HepG2 (cell line): ENCODE measurements at places on chromosomes 2 and 18. TPM values are rescaled to one million over a fixed set of nuclear protein-coding genes. Genes with fewer than 3 reads are reported as not detected.

DNA sequence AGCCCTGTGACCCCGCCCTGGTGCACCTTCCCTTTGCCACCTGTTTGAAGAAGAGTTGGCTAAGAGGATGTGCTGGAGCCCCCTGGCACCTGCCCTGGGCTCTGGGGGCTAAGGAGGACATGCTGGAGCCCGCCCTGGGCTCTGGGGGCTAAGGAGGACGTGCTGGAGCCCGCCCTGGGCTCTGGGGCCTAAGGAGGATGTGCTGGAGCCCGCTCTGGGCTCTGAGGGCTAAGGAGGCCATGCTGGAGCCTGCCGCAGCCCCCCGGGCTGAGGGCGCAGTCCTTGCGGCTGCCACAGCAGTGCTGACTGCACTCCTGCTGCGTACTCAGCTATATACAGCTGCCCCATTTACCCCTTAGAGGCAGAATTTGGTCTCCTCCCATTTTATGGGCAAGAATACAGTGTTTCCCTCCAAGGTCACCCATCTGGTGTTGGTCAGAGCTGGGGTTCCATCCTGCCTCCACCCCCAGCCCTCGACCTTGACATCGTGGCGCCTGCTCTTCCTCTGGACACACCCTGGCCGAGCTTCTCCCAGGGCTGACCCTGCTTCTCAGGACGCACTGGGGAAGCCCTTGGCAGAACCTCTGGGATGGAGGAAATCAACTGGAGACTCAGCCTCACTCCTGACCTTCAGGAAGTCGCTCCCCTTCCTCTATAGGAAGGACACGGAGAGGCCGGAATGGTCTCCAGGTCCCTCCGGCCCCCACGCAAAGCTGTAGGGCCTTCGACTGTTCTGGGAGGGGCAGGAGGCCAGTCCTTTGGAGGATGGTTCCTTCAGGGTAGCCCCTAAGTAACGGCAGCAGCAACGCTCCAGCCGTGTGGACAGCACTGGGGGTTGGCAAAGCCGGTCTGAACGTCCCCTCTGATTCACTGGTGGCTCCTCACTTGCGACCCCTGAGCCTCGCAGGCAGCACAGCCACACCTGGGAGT lies 65.0 kb upstream of the HPCAL1 start:
- no peak for DNase-seq

GRCh38 chr18:46821856-46822711 lies 65.2 kb upstream of the ST8SIA5 start:
- no peak for DNase-seq

- DNase-seq, result no peak
Observed at GRCh38 chr18:26999797-27000196, 134.3 kb upstream of the AQP4 start.

GRCh38 chr2:189096769-189097447 lies 82.7 kb downstream of the COL5A2 start:
- peak; percentile 47 for DNase-seq

DNA sequence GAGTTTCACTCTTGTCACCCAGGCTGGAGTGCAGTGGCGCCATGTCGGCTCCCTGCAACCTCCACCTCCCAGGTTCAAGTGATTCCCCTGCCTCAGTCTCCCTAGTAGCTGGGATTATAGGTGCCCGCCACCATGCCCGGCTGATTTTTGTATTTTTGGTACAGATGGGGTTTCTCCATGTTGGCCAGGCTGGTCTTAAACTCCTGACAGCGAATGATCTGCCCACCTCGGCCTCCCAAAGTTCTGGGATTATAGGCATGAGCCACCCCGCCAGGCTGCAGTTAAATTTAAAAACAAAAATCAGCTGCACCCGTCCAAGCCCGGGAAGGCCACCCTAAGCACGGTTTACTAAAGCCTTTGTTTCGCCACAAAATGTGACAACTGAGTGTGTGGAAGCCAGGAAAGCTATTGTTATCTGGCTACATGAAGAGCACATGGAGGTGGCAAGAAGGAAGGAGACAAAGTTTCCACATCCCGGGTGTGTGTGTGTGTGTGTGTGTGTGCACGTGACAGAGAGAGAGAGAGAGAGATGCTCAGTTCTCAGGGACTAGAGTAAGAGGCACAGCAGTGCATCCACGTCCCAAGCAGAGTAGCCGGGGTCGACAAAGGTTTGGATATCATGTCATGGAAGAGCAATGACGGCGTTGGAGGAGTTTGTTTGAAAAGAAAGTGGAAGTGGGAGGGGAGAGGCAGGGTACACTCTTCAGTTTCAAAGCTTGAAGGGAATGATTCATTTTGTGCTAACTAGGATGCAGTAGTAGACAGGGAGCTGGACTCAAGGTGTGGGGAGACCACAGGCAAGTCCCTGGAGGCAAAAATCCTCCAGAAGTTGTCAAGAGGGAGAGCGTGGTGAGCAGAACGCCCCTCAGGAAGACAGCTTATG lies 20.1 kb downstream of the INPP5D start:
- DNase-seq, result no peak

DNA sequence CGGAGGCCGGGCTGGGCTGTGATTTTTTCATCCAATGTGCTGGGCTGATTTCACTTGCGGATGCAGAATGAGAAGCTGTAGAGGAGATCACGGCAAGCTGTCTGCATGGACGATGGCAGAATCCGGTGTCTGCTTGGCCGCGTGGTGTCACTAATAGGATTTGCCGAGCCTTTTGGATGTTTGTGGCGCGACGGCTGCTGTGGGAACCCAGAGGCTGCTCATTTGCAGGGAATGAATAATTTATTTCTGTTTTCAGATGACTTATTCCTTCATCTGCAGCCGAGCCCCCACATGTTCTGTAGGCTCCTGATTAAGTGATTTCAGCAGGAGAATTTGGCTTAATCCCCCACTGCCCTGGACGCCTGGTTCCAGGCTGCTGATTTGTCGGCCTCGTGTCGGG lies 62.6 kb downstream of the ODC1 start:
- no peak for DNase-seq

- DNase-seq, result no peak
Observed at GRCh38 chr18:35747894-35748472, 166.4 kb downstream of the GALNT1 start.

DNA sequence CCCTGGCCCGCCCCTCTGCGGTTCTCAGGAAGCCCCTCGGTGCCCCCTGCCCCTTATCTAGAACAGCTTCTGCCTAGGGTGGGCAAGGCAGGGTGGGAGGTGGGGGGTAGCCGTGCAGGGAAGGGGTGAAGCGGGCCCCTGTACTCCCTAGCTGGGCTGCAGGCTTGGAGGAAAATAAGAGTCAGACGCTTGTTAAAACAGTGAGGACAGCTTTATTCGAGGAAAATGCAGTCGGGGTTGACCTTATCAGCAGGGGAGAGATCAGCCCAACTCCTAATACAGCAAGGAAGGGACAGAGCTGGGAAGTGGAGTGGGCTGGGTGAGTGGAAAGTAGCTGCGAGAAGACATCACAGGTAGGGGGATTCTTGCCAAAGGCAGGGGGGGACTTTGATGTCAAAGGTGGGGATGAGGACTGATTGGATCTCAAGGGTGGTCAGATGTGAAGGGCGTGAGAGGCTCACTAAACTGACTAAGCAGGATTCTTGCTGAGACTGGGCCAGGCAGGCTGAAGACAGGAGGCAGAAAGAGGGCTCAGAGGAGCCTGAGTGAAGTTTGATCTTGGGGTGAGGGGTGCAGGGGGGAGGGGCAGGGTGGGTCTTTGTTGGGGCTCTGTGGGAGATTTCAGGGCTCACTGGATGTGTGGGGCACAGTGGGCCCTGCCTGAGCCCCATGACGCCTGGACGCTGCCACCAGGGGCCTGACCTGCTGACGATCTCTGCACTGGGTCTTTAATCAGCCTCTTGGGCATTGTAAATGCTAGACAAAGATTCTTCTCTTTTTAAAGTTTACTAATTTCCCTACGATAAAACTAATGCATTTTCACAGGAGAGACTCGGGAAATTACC lies 29.9 kb downstream of the HPCAL1 start:
- DNase-seq, result no peak

- DNase-seq, result no peak
Observed at GRCh38 chr2:197486175-197486574, 13.5 kb downstream of the HSPD1 start.

GRCh38 chr2:133956434-133956935 lies 297.4 kb upstream of the MGAT5 start:
- DNase-seq, result no peak

GRCh38 chr2:80322311-80322920 lies 17.9 kb upstream of the LRRTM1 start:
- DNase-seq, result no peak

- no peak for DNase-seq
Observed at GRCh38 chr2:206833291-206833690, 67.9 kb downstream of the FASTKD2 start.

DNA sequence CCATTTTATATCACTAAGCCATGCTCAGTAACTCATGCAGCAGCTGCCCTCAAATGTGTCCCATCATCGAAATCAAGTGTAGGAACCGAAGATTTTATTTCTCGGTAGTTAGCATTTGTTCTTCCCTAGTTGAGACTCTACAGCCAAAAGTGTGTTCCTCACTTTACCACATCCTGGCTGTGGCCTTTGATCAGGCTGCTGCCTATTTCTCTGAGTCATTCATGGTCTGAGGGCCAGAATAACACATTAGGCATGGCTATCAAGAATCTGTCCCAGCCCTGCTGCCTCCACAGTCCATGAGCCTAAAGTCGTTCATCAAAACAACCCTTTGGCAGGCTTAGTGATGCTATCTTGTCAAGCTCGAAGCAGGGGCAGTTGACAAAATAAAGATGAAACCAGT lies 300.1 kb downstream of the TDRD15 start:
- DNase-seq, result no peak

GRCh38 chr2:17592731-17593409 lies 52.4 kb downstream of the VSNL1 start:
- DNase-seq, result peak; percentile 36

- no peak for DNase-seq
Observed at GRCh38 chr2:215942194-215942593, 71.2 kb downstream of the MREG start.

The OR6B2 gene
- polyA plus RNA-seq, result not detected in 2 replicates

The CPO gene
- 0.07 TPM in 1 of 2 replicates, not detected in the other for polyA plus RNA-seq

The EIF2AK3 gene
- polyA plus RNA-seq, result 10.3 and 11.6 TPM in 2 replicates

The CCBE1 gene
- not detected in 2 replicates for polyA plus RNA-seq

The FTCDNL1 gene
- 0.65 and 0.98 TPM in 2 replicates for polyA plus RNA-seq

The MC2R gene
- polyA plus RNA-seq, result not detected in 2 replicates

The B3GNT7 gene
- polyA plus RNA-seq, result 0.04 and 0.12 TPM in 2 replicates

The REEP1 gene
- polyA plus RNA-seq, result 0.05 TPM in 1 of 2 replicates, not detected in the other

The SCLY gene
- 27.9 and 29.8 TPM in 2 replicates for polyA plus RNA-seq

The CCDC88A gene
- polyA plus RNA-seq, result 34.6 and 43.2 TPM in 2 replicates
